ENCODE measurements at places on chromosomes 13 and 19. TPM values are rescaled to one million over a fixed set of nuclear protein-coding genes. Genes with fewer than 3 reads are reported as not detected.
A peak's percentile ranks its signal among the peaks of the same experiment; 100 is the strongest.

The LSM14A gene
- total RNA-seq = 69.5 TPM

The KLF2 gene
- total RNA-seq = 44.6 TPM

The IGFL2 gene
- total RNA-seq = not detected

GRCh38 chr13:46905249-46905648 is 8.4 kb upstream of the HTR2A start:
- no peak for DNase-seq

GRCh38 chr19:11324748-11325389 is 14.6 kb downstream of the RAB3D start:
- no peak for DNase-seq

DNA sequence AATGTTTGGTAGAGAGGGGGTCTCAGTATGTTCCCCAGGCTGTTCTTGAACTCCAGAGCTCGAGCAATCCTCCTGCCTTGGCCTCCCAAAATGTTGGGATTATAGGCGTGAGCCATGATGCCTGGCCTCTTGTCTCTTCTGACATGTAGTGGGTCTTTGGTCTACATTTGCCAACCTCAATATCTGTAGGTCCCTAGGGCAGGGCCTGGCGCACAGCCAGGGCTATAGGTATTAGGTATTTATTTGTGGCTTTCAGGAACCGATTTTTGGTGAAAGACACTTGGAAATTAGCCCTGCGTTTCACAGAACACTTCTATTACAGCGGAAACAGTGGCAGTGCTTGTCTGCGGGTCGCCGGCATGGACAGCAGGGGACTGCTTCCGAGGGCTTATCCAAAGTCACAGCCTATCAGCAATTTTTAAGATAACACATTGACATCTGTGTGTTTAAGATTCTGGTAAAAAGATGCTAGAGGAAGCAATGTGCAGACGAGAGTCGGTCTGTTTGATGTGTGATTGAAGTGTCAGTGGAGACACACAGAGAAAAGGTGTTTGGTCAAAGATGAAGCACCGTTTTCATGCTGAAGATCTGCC is 14.5 kb downstream of the ZNF536 start:
- DNase-seq = peak; percentile 36

GRCh38 chr19:42057846-42058245 is 12.2 kb downstream of the GRIK5 start:
- DNase-seq = no peak

DNA sequence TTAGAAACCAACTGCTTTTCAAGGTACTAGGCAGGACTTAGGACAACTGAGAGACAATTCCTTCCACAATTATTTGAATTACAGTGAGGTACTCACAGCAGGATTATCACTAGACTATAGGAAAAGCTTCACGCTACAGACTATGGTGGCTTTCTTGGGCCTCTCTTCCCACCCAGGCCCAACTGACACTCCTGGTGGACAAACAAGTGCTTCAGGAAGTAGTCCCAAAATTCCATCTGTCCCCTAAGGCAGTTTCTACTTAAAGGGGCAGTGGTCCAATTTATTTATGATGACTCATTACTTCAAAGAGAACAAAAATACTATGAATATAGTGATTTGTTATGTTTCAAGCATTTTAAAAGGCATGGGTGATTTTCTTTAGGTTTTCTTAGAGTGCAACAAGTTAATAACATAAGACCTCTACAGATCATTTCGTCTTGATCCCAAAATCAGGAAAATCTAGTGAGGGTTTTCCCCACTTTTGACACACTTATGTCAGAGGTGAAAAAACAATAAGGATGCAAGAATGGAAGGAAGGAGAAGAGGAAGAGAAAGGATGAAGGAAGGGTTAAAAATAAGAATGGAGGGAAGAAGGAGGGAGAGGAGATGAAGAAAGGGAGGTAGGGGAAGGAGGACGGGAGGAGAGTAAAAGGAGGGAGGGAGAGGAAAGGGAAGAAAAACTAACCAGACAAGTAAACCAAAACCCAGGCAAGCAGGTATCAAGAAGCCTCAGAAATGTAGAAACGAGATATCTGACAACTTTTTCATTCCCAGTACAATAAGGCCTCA is 100.7 kb downstream of the SERP2 start:
- no peak for DNase-seq

All from cardiac septum (tissue), 1 donor.